ENCODE measurements at places on chromosomes 6 and 20.

- DNase-seq, result no peak
- H3K27me3 ChIP-seq, result no peaks in the 10 kb centered on the region
- no peaks in the 10 kb centered on the region for H3K4me1 ChIP-seq
Observed at GRCh38 chr20:35145141-35145564, 2.0 kb downstream of the EDEM2 start.

DNA sequence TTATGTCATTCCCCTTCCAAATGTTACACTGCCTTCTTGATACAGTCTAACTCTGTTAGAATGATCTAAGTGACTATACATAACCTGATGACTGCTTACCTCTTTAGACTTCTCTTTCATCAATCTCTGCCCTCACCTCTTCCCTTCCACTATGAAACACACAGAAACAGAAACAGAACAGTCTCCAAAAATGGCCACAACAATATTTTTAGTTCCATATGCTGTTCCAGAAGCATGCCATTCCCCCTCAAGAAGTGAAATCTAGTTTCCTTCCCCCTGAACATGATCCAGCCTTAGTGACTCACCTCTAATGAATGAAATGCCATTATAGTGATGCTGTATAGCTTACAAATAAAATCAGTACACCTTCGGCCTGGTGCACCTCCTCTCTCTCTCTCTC is 229.3 kb upstream of the TENT5A start:
- H3K27me3 ChIP-seq, result no peaks in the 10 kb centered on the region
- H3K36me3 ChIP-seq, result no peaks in the 10 kb centered on the region
- DNase-seq, result no peak
- peak overlapping the region; percentile 43 for H3K27ac ChIP-seq

- no peaks in the 10 kb centered on the region for H3K4me1 ChIP-seq
- H3K36me3 ChIP-seq, result no peaks in the 10 kb centered on the region
- H3K27me3 ChIP-seq, result no peaks in the 10 kb centered on the region
- DNase-seq, result no peak
- no peak overlapping the region for H3K27ac ChIP-seq
Observed at GRCh38 chr6:113095841-113096240, 748.7 kb downstream of the RFPL4B start.

DNA sequence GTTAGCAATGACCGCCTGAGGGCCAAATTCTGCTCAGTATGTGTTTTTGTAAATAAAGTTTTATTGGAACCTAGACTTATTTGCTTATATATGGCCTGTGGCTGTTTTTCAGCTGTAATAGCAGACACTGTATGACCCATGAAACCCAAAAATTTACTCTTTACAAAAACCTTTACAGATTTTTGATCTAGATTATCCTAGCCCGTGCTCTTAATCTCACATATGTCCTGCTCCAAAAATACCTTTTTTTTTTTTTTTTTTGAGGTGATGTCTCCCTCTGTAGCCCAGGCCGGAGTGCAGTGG is 148.0 kb upstream of the ZNF217 start:
- no peak for DNase-seq
- H3K4me3 ChIP-seq, result no peak overlapping the region
- H3K27me3 ChIP-seq, result no peaks in the 10 kb centered on the region
- H3K4me1 ChIP-seq, result no peaks in the 10 kb centered on the region
- H3K27ac ChIP-seq, result no peak overlapping the region

- H3K36me3 ChIP-seq, result no peaks in the 10 kb centered on the region
- H3K4me3 ChIP-seq, result no peak overlapping the region
- peaks cover 5% of the 10 kb centered on the region for H3K4me1 ChIP-seq
- peak; percentile 61 for DNase-seq
- peak overlapping the region; percentile 73 for H3K27ac ChIP-seq
Observed at GRCh38 chr6:1903780-1904465, 294.2 kb downstream of the FOXC1 start.

- no peaks in the 10 kb centered on the region for H3K36me3 ChIP-seq
- no peaks in the 10 kb centered on the region for H3K27me3 ChIP-seq
- no peak for DNase-seq
Observed at GRCh38 chr6:56327946-56328727, 80.8 kb upstream of the COL21A1 start.

DNA sequence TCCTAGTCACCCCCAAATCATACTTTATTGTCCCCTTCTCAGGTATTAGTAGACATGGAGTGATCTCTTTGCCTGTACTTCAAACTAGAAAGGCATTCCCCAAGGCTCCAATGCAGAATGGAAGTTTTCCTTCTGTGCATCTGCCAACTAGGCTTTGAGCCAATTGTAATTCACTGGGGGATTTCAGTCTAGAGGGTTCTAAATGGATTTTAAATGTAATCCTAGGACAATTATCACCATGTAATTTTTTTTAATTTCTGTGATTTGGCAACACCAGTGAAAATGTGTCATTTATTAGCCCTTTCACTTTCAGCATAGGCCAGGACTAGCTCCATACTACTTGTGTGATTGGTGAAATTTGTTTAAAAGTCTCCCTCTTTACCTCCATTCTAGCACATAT is 557.6 kb upstream of the MARCKS start:
- H3K4me1 ChIP-seq, result no peaks in the 10 kb centered on the region
- H3K27ac ChIP-seq, result no peak overlapping the region
- no peaks in the 10 kb centered on the region for H3K27me3 ChIP-seq
- H3K36me3 ChIP-seq, result no peaks in the 10 kb centered on the region
- DNase-seq, result no peak
- H3K4me3 ChIP-seq, result no peak overlapping the region

DNA sequence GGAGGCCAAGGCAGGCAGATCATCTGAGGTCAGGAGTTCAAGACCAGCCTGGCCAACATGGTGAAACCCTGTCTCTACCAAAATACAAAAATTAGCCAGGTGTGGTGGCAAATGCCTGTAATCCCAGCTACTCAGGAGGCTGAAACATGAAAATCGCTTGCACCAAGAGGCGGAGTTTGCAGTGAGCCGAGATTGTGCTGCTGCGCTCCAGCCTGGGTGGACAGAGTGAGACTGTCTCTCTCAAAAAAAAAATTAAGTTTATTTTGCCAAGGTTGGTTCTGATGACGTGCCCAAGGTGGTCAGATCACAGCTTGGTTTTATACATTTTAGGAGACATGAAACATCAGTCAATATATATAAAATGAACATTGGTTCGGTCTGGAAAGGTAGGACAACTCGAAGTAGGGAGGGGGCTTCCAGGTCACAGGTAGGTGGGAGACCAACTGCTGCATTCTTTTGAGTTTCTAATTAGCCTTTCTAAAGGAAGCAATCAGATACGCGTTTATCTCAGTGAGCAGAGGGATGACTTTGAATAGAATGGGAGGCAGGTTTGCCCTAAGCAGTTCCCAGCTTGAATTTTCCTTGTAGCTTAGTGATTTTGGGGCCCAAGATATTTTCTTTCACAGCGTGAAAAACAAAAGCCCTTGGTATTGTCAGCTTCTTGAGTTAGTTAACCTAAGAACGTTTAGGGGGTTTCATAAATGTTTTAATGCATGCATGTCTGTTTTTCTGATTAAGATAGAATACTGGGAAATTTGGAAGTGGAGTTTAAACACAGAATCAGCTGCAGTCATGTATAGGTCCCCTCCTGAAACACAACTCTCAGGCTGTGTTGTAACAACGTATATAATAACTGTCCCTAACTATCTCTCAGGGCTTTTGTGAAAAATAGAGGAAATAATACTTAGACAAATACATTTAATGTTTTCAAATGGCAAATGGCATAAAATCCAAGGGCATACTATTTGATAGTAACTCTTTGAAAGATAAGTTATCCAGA is 16.7 kb downstream of the ACOT13 start:
- no peak for DNase-seq
- no peaks in the 10 kb centered on the region for H3K27me3 ChIP-seq
- no peak overlapping the region for H3K27ac ChIP-seq
- H3K4me3 ChIP-seq, result no peak overlapping the region
- no peaks in the 10 kb centered on the region for H3K36me3 ChIP-seq

- DNase-seq, result no peak
- no peak overlapping the region for H3K4me3 ChIP-seq
- H3K4me1 ChIP-seq, result no peaks in the 10 kb centered on the region
- H3K27ac ChIP-seq, result no peak overlapping the region
- no peaks in the 10 kb centered on the region for H3K36me3 ChIP-seq
Observed at GRCh38 chr6:11917951-11918738, 94.0 kb upstream of the HIVEP1 start.

- H3K27ac ChIP-seq, result no peak overlapping the region
- no peaks in the 10 kb centered on the region for H3K27me3 ChIP-seq
- no peak overlapping the region for H3K4me3 ChIP-seq
- no peaks in the 10 kb centered on the region for H3K36me3 ChIP-seq
Observed at GRCh38 chr6:6920987-6921313, 186.8 kb upstream of the RREB1 start.

GRCh38 chr20:64051561-64052325 is 2.3 kb upstream of the SOX18 start:
- no peak overlapping the region for H3K27ac ChIP-seq
- no peak overlapping the region for H3K4me3 ChIP-seq
- no peaks in the 10 kb centered on the region for H3K4me1 ChIP-seq
- no peaks in the 10 kb centered on the region for H3K27me3 ChIP-seq
- no peak for DNase-seq

- no peaks in the 10 kb centered on the region for H3K4me1 ChIP-seq
- H3K36me3 ChIP-seq, result peaks cover 8% of the 10 kb centered on the region
- no peak overlapping the region for H3K27ac ChIP-seq
- DNase-seq, result peak; percentile 67
- no peak overlapping the region for H3K4me3 ChIP-seq
Observed at GRCh38 chr20:3307078-3307477, 68.1 kb upstream of the SLC4A11 start.

DNA sequence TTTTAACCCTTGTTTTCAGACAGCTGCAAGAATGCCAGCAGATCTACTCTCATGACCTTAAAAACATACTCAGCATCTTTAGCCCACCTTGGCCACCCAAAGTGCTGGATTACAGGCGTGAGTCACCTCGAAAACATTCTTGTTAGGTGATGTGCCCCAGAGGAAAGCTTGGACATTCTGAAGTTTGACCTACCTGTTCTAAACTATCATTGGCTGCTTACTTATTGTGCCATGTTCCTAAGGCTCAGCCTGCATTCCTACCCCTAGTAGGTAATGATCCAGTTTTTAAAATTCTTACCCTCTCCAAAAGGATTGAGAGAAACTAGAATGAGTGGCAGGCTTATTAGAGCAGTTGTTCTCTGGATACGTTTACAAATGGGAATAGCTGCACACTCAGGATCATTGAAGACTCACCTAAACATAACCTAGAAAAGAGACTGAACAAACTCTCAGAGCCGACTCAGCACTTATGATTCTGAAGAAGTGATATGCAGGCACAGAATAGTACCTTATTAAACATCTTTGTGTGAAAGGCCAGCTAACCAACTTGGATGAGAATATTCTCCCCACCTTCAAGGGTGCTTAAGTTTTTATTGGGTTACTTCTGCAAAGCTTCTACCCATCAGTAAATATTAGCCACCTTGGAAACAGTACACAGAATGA is 362.1 kb downstream of the NRN1 start:
- H3K27ac ChIP-seq, result no peak overlapping the region
- peaks cover 3% of the 10 kb centered on the region for H3K36me3 ChIP-seq
- H3K4me1 ChIP-seq, result no peaks in the 10 kb centered on the region
- no peak for DNase-seq

DNA sequence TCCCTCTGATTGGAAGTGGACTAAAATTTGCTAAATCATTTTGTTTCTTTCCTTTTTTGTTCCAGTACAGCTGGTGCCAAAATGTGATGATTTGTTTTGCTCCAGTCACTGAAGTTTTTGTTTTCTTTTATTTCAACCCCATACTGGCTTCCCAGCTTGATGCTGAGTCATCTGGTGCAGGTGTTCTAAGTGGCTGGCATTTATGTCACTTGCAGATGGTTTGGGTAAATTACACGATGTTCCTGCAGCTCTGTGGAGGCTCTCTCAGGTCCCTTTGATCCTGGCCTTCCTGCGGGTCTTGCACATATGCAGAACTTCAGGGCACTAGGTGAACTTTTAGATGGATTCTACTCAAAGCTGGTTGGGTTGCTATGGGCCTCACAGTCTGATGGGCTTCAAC is 577.7 kb downstream of the HAO1 start:
- no peak overlapping the region for H3K27ac ChIP-seq
- no peak overlapping the region for H3K4me3 ChIP-seq
- no peak for DNase-seq
- H3K36me3 ChIP-seq, result no peaks in the 10 kb centered on the region
- no peaks in the 10 kb centered on the region for H3K4me1 ChIP-seq

Data from aorta (tissue), 5 donors.